ENCODE measurements at places on chromosomes 6 and 20.
A peak's percentile ranks its signal among the peaks of the same experiment; 100 is the strongest.

DNA sequence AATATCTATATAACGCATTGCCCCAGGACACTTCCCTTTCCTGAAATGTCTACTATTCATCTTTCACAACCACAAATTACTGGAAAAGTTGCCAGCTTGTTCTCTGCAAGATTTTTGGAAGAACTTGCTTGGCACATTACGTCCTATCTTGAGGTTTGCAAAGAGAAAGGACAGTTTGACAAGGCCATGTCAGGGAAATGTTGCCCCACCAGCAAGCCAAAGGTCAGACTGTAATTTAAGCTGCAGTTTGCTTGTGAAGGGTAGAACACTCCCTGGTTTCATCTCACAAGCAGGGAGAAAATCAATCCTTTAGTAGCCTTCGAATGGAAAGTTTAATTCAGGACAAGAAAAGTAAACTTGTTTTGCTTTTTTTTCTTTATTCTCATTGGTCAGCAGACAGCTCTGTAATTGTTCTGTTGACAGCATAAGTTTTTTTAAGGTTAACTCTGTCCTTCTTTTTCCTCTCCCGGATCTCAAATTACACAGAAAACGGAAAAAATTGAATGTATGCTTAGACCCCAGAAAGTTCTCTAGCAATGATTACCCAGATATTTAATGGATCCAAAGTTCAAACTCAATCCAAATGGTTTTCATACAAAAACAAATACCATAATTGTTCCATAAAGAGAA is 541.8 kb upstream of the NRSN1 start:
- no peak for DNase-seq

DNA sequence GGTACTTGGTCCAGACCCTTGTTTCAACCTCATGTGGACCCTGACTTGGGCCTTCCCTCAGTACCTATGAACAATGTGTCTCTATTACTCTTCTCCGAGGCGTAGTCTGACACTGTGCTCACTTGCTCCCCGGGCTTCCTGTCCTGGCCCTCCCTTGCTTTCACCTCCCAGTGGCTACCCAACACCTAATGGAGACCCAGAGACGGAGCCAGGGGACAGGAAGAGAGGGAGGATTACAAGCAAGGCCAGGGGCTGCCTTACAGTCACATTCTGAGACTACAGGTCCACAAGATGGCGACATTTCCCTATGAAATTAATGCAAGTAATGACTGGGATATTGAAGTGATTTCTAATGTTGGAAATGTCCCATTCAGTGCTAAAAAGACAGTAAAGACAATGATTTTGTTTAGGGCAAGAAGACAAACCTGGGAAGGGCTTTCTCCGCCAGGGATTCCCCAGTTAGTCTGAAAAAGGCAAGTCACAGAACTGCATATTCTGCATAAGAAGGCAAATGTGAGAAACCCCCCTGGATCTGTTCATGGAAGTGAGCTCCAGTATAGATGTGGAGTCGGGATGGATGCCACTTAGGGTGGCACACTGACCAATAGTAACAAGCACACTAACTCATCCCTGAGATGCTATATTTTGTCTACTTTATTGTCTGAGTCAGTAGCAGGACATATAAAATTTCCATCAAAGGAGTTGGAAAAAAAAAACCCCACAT is 44.0 kb upstream of the ZBTB24 start:
- peak; percentile 17 for DNase-seq

- DNase-seq, result no peak
Measured at GRCh38 chr6:113500221-113500620, 356.9 kb upstream of the MARCKS start.

GRCh38 chr6:6987749-6988148 is 120.0 kb upstream of the RREB1 start:
- DNase-seq, result no peak

- DNase-seq, result no peak
Measured at GRCh38 chr20:478949-479429, 16.7 kb upstream of the TBC1D20 start.

DNA sequence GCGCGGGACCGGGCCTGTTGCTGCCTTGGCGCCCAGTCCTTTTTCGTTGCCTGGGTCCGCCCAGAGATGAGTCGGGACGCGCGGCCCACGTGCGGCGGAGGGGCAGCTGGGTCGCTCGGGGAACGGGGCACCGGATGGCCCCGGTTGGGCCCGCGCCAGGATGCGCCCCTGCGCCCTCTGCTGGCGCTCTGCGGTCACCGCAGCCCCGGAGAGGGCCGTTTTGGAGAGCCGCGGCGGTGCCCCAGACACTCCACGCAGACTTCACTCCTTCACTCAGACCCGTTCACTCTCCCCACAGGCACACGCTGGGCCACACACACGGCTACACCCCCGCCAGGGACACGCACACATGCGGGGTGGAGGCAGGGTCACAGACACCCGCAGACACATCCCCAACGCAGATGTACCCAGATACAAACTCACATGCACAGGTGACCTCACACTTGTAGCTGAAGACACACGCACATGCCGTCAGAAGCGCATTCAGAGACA is 38.8 kb downstream of the SRC start:
- peak; percentile 67 for DNase-seq
